RPMI7951 (cell line): ENCODE measurements at places on chromosomes 11 and 22.

GRCh38 chr11:44185522-44185921, 90.0 kb downstream of the EXT2 start:
- no peak for DNase-seq

DNA sequence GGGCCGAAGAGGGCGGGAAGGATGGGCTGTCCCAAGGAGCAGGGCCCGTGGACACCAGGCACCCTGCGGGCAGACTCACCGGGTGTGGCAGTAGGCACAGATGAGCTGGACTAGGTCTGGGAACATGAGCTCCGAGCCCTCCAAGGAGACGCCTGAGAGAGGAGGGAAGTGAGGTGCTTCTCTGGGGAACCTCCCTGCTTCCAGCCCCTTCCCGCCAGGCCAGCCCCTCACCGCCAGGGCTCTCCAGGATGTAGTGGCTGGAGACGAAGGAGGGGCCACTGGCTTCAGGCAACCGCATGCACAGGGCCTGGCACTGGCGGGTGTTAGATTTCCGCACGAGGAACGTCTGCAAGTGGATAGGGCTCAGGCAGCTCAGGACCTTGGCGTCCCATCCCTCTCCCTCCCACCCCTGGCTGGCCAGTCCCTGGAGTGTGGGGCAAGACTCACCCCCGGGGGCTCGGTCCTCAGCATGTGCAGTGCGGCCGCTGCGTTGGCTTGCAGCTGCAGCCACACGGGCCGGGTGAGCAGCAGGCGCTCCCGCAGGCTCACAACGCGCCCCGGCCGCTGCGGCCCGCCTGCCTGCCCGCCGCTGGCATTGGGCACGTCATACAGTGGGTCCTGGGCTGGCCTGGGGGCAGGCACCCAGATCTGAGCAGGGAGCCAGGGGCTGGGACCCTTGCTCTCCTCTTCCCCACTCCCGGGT, 552 bp downstream of the RIN1 start:
- DNase-seq, result peak; percentile 91

DNA sequence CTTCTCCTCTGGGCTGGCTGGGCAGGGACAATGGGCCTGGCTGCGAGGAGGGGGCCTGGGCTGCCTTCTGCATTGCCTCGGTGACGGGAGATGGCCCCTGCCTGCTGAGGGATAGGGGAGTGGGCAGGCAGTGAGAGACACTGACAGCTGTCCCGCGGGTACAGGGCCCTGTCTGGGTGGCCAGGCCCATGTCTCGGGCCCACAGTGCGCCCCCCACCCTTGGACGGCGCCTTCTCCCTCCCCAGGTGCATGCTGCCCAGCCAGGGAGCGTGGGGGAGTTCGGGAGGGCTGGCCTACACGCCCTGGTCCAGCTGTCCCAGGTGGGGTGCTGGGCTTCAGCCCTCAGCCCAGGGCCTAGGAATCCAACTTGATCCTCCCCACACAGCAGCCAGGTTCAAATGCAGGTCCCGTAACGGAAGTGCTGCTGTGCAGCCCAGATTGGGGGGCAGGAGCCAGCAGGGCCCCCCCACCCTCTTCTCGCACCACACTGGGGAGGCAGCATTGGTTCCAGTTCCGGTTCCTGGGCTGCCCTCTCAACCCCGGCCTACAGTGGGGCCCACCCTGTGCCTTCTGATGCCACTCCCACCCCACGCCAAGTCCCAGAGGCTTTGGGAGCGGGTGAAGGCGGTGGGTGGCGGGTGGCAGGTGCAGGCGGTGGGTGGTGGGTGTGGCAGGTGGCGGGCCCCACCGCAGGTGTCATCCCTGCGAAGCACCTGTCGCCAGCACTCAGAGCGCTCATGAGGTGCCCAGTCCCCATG, 7.3 kb upstream of the TSSC4 start:
- DNase-seq, result no peak

- DNase-seq, result no peak
These were observed 58.5 kb downstream of the TNRC6B start for GRCh38 chr22:40236131-40236665.

DNA sequence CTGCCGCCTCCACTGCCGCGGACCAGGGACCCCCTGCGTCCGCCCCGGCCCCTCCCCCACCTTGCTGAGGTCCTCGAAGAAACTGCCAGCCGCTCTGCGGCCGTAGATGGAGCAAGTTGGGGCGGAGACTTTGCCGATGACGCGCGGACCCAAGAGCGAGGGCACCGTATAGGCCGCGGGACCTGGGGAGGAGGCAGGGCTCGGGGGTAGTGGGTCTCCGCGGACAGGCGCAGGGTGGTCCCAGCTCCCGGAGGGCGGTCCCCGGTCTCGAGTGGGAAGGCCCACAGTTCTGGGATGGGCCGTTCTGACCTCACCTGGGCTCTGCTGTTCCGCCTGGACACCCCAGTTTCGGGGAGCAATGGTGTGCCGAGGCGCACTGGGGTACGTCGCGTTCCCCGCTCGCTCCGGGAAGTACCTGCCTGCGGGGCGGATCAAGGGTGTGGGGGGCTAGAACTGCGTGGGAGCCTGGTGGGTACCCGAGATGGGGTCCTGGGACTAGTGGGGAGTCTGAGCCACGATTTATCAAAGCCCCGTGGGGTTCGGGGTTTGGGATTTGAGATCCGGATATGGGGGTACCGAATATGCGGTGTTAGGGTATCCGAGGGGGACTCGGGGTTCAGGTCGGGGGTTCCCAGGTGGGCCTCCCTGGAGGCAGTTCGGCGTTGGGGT, 1.2 kb upstream of the TYMP start:
- DNase-seq, result peak; percentile 78

GRCh38 chr22:25090225-25090890, 109.3 kb upstream of the CRYBB3 start:
- no peak for DNase-seq

- DNase-seq, result no peak
These were observed 51.1 kb upstream of the RFPL3 start for GRCh38 chr22:32306561-32306960.

- DNase-seq, result no peak
These were observed 1323.0 kb downstream of the BRD1 start for GRCh38 chr22:48504519-48505140.

- DNase-seq, result no peak
These were observed 156.2 kb upstream of the PDGFD start for GRCh38 chr11:104320097-104320496.

DNA sequence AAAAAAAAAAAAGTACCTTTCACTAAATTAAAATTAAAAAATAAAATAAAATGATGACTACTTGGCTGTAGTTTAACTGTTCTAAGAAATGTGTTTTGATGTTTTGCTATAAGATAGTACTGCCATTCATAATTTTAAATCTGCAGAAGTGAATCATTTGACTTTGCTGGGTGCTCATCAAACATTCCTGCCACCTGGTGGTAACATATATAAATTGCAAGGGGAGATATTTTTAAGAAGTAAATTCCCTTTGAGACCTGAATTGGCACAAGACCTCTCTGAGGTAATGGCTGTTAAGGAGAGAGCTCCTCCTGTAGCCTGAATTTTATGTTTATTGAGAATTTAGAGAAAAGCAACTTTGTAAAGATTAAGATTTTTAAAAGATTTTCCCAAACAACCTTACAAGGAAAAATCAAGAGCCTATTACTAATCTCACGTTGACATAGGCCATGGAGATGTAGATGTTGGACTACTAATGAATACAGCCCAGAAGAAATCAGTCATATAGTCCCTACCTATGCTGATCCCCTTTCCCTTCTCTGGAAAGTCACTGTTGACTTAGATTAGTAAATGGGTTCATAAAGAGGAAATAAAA, 11.9 kb upstream of the NARS2 start:
- DNase-seq, result peak; percentile 37

- DNase-seq, result no peak
These were observed 21.9 kb downstream of the CASP12 start for GRCh38 chr11:104876324-104876723.

DNA sequence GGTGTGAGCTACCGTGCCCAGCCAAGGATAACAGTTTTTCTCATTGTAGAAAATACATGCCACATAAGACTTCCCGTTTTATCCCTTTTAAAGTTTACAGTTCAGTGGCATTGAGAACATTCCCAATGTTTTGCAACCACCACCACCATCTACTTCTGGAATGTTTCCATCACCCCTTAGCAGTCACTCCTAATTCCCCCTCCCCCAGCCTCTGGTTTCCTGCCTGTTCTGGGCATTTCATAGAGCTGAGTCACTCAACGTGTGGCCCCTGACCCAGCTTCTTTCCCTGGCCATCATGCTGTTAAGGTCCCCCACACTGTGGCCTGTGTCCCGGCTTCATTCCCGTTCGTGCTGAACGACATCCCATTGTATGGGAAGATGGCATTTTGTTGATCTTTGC, 30.7 kb downstream of the FGF4 start:
- peak; percentile 74 for DNase-seq

DNA sequence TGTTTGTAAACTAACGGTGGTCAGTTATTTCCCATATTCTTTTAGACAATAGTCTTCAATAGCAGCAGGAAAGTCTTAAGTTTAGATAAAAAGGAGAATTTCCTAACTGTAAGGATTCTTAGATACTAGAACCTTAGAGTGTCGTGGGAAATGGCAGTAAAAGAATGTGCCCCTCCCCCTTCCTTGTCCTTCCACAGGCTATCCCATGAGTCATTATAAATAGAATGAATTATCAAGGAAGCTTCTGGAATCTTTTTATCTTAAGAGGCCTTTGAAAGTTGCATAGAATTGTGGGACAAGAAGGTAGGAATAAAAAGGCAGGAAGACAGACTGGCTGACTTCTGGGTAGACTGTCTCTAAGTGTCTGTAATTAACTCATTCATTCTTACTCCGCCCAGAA, 165.2 kb upstream of the TBCEL start:
- peak; percentile 5 for DNase-seq

DNA sequence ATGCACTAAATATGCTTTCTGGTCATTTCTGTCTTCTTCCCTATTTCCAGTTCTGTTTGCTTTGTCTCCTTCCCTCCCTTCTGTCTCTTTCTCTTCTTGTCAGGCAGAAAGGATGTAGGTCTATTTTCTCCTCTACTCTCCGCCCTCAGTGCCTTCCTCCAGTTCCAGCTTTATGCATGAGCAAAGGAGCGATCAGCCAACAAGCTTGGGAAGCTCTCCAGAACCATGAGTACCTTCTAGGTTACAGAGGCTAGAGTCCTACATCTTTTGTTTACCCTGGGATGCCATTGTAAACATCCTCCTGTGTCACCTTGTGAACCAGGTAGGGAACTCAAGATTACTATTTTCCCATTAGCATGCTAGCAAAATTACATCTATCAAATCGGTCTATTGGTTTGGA, 7.9 kb upstream of the SPON1 start:
- DNase-seq, result no peak

DNA sequence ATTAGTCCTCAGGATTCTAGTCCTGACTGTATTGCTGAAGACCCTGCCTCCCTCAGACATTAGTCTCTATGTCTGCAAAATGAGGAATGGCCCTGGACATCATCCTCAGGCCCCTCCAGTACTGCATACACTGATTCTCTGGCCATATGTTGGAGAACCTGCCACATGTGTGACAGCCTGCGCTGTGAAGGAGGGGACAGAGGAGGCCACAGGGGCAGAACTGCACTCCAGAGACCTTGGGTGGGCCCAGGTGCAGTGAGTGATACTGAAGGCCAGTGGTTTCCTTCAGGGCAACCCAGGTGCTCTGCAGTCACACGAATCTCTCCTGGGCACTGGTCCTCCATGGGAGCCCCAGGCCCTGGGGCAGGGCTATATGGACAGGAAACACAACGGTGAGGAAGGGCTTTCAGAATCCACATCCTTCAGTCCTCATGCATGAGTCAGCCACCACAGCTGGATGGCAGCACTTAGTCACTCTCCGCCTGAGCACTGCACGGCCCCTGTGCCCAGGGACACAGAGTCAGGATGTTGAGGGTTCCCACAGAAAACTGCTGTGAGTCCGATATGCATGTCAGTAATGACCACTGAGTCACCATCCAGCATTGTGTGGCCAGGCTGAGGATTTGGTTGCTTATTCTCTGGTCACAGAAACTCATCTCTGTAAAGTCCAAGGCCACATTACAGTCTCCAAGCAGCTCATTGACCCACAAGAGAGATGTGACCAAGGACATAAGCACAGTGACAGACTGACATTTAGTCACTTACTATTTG, 39.7 kb downstream of the ME3 start:
- peak; percentile 100 for DNase-seq

- no peak for DNase-seq
These were observed 15.4 kb downstream of the EHD1 start for GRCh38 chr11:64862987-64863390.

GRCh38 chr11:6319001-6319703, 1.1 kb downstream of the CAVIN3 start:
- peak; percentile 64 for DNase-seq

- no peak for DNase-seq
These were observed 135.3 kb downstream of the CCDC34 start for GRCh38 chr11:27227736-27228135.

GRCh38 chr22:38614332-38615063, 41.7 kb downstream of the FAM227A start:
- peak; percentile 8 for DNase-seq

DNA sequence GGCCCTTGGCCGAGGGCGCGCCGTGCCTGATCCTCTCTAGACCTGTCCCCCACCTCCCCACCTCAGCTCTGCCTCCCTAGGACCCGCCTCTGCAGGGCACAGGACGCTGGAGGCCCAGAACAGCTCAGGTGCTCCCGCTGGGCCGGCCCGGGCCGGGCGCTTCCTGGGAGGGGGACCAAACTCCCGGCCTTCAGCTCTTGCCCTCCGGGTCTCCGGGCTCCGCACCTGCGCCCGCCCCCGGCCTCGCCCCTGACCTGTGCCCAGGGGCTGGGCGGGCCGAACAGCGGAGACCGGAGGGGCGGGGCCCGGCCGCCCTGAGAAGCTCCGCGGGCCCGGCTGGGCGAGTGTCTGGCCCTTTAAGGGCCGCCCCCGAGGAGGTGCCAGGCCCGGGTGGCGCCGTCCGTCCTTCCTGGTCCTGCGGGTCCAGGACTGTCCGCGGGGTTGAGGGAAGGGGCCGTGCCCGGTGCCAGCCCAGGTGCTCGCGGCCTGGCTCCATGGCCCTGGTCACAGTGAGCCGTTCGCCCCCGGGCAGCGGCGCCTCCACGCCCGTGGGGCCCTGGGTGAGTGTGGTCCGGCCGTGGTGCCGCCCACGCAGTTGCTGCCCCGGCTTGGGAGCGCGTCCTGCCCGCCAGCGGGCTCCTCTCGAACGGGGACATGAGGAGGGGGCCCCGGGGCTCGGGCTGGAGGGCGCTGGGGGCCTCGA, at the start of gene SSH3:
TSS of gene SSH3 (plus strand) at position 399 of the 703 bp plus-strand sequence. CDS start at position 495, 96 bp downstream.
- peak; percentile 71 for DNase-seq

DNA sequence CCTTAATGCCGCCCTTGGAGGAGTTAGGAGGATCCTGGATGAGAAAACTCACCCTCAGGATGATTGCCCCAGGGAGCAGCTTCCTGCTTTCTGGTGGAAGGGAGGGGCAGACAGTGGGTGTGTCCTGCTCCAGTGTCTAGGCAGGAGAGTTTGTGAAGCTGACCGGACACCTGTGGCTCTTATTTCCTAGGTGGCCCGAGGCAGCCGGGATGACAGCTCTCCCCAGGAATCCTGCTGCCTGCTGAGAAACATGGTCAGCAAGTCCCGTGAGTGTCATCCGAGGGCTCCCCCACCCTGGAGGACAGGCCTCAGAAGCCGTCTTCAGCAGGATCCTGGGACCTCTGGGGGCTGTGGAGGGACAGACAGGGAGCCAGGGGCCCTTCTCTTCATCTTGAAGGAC, 50.4 kb downstream of the ST3GAL4 start:
- DNase-seq, result no peak

- DNase-seq, result peak; percentile 41
These were observed 63.3 kb downstream of the ADAMTS15 start for GRCh38 chr11:130511765-130512164.
